ENCODE measurements at places on chromosomes 16 and 17.

DNA sequence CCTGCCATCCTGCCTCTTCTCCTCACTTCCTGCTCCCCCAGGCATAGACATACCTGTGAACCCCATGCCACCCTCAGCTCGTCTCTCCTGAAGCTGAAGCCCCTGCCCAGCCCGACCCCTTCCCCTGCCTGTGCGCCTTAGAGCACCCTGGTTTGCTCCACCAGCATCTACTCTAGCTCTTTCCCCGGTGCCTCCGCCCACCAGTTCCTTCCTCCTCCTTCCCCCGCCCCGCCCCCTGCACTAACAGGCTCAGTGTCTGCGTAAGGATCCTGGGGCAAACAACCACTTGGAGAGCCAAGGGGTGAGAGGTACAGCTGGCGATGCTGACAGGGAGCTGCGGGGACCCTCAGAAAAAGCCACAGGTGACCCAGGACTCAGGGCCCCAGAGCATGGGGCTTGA lies 1.9 kb downstream of the GPR142 start:
- DNase-seq: no peak

DNA sequence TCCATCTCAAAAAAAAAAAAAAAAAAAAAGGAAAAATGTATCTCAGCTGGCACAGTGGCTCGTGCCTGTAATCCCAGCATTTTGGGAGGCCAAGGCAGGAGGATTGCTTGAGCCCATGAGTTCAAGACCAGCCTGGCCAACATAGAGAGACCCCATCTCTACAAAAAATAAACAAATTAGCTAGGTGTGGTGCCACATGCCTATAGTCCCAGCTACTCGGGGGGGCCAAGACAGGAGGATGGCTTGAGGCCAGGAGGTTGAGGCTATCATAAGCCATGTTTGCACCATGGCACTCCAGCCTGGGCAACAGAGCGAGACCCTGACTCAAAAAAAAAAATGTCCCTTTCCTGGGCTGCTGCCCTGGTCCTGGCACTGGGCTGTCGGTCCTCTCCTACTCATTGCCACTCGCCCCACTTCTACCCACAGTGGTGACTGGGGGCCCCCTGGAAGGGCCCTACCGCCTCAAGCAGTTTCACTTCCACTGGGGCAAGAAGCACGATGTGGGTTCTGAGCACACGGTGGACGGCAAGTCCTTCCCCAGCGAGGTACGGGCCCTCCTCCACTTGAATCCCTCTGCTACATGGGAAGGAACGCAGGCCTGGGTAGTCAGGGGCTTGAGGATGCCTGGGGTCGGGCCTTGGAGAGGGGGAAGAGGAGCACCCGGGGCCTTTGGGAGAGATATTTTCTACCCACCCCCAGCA lies 6.1 kb downstream of the CA7 start:
- DNase-seq: no peak

GRCh38 chr17:61451538-61452300 lies 503 bp upstream of the TBX4 start:
- no peak for DNase-seq

GRCh38 chr17:77869041-77869599 lies 89.4 kb upstream of the TNRC6C start:
- no peak for DNase-seq

GRCh38 chr16:21160276-21160675 lies 1.8 kb downstream of the LDAF1 start:
- DNase-seq: no peak

GRCh38 chr17:37608351-37609169 lies 658 bp downstream of the SYNRG start:
- DNase-seq: no peak

DNA sequence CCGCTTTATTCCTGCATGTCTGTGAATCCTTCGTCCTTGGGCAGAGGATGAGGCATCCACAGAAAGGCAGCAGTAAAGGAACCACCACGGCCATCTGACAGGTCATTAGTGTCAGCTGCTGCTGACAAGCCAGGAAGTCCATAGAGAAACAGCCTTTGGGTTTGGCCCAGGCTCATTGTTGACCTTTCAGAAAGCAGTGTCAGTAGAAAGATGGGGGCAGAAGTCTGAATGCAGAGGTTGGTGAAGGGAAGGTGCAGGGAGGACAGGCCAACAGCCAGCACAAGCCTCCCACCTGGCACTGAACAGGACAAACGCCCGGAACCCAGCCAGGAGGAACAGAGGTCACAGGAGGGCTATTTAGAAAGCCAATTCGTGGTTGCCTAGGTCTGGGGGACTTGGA lies 105.8 kb downstream of the VAT1L start:
- no peak for DNase-seq

- no peak for DNase-seq
Observed at GRCh38 chr17:20271011-20271610, 196.2 kb downstream of the LGALS9B start.

GRCh38 chr16:60091529-60091928 lies 1357.4 kb upstream of the GOT2 start:
- DNase-seq: no peak

GRCh38 chr17:67095803-67096202 lies 51.4 kb downstream of the CACNG1 start:
- DNase-seq: no peak

Measured in dorsolateral prefrontal cortex (tissue), 122 donors.